ENCODE measurements at places on chromosomes 11 and 22.

DNA sequence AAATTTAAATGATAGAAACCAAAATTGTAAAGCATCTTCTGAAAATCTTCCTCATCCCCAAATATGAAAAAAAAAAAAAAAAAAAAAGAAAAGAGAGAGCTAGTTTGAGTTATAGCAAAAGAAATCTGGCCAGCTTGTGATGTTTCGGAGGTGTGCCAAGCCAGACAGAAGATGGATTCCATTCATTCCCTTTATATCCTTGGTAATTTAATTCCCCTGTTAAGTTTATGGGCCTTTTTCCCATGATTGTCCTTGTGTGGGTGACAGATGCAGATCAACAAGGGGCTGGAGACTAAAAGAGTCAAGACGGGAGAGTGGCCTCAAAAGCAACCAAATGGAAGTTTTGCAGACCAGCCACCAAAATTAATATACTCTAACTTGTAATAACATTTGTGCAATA, 47.6 kb upstream of the PARVA start:
- no peak for DNase-seq

DNA sequence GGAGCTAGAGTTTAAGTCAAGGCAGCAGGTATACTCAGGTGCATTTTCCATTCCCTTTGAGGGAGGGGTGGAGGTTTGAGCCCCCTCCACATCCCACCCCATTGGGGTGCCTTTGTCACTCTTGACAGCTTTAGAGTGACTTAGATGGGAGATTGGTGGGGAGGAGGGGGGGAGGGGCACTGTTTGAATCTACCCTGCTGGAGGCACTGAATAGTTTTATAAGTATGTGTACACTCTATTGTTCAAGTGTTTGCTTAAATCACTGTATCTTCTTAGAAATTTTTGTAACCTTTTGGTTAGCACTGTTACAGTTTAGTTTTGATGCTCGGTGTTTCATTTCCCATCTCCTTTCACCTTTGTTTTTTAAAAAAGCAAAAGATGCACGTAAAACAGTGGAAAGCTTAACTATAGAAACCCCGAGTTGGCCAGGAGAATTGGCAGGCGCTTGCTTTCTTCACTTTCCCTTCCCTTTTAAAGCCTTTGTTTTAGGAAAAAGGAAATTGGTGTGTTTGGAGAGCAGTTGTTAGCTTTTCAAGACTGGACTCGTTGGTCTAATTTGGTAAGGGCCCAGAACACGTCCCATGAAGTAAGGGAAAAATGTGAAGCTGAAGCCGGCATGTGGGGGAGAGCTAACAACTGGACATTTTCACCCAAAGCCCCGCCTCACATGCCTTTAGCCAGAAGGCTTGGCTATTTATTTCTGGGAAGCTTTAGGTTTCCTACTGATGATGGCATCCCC, 42.8 kb downstream of the TNRC6B start:
- DNase-seq = no peak

GRCh38 chr11:78533399-78533798, 41.3 kb downstream of the NARS2 start:
- no peak for DNase-seq

GRCh38 chr11:18317551-18317950, 4.4 kb downstream of the HPS5 start:
- DNase-seq = no peak

- DNase-seq = peak; percentile 74
Observed at GRCh38 chr11:33857933-33858371, 33.9 kb downstream of the LMO2 start.

GRCh38 chr11:132452616-132453015, 1079.7 kb downstream of the OPCML start:
- DNase-seq = no peak

GRCh38 chr11:121499405-121499804, 46.6 kb upstream of the SORL1-AS1 start:
- DNase-seq = no peak

GRCh38 chr11:105862736-105863367, 159.2 kb downstream of the MSANTD4 start:
- no peak for DNase-seq

GRCh38 chr11:97965849-97966646, 1054.7 kb upstream of the CNTN5 start:
- DNase-seq = no peak

DNA sequence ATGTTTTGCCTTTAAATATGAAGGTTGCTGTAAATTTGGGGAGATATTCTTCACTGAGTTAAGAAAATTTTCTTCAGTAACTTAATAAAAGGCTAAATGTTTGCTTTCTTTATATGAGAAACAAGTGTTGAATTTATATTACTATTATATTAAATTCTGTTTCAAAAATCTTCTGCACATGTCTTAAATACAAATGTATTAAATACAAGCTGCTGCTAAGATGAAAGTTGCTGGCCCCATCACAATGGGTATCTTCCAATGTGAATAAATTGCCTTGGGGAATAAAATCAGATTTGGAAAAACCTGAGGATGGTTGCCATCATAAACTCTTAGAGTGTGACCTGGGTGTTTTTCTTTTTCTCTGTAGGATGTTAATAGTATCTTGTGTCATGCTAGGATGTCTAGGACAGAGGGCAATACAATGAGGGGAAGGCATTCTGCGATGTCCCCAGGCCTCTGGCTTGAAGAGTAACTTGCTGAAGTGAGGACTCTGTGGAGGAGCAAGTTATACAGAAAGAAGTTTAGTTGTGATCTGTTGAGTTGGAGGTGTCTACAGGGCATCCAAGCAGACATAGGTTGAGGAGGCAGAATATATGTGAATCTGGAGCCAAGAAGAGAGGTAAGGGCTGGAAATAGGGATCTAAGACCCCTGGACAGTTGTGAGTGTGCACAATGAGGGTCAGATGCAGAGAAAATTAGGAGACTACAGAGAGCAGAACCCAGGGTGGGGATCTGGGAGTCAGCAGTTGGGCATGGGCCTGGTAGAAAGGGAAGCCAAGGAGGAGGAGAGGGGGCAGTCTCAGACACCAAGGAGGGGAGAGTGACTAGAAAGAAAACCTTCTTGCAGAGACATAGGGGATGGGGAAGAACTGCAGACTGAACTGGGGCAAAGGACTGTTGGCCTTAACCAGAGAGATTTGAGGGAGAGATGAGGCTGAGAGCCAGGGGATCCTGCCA, 4.8 kb downstream of the IGLL5 start:
- DNase-seq = no peak

- DNase-seq = no peak
Observed at GRCh38 chr11:27926486-27926885, 181.5 kb downstream of the KIF18A start.

DNA sequence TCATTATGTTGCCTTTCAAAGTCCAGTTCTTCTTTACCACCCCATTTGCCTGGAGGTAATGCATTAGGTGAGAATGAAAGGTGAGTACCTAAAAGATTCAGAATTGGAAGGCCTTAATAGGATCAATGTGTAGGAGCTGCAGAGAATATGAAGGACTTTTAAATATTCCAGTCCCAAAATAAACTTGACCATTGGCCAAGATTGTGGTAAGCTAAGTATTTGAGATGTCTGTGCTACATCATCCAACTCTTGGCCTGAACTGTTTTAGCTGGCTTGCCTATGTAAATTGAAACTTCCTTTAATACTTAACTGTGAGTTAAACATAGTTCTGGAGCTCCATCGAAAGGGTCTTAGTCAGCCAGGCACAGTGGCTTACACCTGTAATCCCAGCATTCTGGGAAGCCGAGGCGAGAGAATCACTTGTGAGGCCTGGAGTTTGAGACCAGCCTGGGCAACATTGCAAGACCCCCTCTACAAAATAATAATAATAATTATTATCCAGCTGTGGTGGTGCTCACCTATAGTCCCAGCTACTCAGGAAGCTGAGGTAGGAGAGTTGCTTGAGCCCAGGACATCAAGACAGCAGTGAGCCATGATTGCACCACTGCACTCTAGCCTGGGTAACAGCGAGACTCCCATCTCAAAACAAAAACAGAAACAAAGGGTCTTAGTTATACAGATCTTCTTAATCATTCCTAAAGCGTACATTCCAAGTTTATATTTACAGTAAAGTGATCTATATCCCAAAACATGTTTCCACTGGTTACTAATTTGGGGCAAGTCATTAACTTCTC, 29.8 kb downstream of the MTMR3 start:
- no peak for DNase-seq

- peak; percentile 61 for DNase-seq
Observed at GRCh38 chr11:117986981-117987574, 884 bp downstream of the IL10RA start.

DNA sequence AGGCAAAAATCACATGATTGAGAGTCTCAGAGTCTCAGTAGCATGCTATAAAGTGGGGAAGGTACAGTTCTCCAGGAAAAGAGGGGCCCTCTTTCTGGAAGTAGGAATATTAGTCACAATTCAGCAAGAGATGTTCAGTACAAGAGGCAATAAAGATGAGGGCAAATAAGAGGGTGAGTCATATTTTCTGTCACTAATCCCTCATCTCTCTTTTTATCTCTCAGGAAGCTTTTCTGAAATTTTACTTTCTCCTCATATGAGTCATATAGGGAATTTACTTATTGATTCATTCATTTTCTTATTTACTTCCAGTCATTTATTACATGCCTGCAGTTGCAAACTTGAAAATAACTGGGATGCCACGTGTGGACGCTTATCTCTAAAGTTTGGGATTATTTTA, 3.4 kb upstream of the NXPE1 start:
- no peak for DNase-seq

DNA sequence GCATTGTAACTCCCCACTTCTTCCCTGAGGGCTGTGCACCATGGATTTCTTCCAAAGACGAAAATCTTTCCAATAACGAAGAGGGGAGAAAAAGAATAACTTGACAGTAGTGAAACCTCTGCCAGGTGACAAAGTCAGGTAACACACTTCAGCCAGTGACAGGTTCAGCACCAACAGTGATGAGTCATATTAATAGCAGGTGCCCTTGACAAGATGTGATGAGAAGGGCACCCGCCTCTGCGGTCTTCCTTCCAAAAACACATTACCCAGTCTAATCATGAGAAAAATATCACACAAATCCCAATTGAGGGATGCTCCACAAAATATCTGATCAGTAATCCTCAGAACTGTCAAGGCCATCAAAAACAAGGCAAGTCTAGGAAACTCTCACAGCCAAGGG, 157.8 kb downstream of the EFCAB6 start:
- no peak for DNase-seq

- DNase-seq = no peak
Observed at GRCh38 chr11:11272254-11272653, 80.8 kb downstream of the CSNK2A3 start.

DNA sequence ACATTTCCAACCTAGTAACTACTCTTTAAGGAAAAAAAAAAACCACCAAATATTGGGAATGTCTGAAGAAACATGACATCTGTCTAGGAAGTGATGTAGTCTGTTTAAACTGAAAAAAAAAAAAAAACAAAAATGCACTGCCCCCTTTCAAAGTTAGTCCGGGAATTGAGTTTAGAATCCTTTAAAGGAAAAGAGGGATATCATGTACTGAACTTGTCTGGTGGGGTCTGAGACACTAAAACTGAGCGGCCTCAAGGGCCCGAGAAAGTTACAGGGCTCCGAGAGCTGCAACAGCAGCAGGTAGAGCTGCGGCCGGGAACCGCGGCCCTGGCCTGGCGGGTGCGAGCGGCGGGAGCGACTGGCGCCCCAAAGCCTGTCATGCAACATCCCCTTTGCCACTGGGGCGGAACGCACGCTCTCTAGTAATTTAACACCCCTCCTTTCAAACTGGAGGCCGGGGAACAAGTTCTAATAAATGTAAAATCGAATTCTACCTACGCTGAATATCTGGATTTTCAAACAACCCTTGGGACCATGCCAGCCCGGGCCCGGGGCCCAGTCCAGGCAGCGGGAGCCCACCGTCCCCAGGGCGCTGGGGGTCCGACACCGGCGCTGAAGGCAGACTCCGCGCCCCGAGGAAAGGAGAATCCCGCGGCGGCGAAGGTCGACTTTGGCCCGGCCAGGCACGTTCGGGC, 736 bp downstream of the RDX start:
- DNase-seq = peak; percentile 36

DNA sequence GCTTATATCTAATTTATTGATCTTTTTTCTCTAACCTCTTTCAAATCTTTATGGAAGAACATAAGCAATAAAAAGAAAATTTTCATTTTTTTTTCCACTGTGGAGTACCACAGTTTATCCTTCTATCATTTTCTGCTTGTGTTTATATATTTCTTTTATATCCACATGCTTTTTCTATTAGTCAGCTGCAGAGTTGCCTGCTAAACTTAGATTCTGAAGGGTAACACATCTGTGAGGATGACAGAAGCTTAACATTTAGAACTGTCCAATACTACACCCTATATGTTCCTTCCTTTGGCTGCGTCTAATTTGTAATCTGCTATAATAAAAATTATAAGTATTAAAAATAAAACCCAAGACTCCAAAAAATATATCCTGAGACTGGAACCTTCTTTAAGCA, 20.8 kb downstream of the CCDC90B start:
- no peak for DNase-seq

DNA sequence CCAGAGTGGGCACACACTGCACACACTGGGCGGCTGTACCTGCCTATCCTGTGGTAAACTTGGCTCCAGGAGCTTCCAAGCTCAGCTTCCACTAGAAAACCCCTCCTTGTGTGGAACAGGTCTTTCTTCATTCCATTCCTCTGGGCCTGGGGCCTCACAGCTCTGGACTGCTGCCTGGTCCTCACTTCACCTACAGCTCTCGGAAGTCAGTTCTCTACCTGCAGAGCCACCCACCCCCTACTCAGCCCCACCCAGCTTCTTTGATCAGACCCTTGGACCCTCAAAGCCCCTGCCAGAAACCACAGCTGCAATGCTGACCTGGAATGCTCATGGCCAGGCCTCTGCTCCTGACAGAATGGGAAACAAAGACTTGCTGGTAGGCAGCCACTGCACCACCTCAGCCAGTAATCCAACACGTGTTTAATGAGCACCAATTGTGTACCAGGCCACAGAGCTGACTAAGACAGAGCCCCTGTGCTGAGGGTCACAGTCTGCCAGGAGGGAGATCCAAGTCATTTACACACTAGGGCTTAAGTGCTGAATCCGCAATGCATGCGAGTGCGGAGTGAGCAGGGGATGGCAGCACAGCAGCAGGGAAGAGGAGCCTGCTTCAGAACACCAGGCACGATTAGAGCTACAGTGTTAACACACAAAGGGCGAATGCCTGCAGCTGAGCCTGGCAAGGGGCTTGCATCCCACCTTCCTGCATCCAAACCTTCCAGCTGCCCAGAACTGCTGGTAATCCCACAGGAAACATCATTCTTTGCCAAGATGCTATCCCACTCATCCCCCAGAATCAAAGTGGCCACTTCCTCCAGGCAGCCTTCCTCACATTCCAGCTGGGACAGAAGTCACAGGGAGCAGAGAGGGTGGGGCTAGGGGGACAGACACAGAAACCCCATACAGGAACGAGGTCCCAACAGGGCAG, 4.6 kb downstream of the GNB1L start:
- no peak for DNase-seq

DNA sequence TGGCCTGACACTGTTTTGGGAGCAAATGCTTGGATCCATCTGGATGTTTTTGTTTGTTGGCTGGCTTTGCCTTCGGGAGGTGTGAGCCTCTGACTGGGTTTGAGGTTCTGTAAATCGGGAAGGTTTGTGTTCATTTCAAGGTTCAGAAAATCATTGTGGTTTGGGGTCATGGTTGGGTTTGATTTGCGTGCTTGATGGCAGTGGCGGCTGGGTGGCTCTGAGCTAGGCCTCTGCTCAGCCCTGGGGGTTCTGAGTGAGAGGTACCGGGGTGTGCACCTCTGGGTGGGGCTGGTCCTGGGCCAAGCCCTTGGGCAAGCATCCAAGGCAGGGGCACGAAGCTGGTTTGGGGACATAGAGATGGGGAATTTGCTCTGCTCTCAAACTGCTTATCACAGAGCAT, 37.0 kb upstream of the ALX4 start:
- DNase-seq = no peak
